ENCODE measurements at places on chromosomes 6 and 20.

DNA sequence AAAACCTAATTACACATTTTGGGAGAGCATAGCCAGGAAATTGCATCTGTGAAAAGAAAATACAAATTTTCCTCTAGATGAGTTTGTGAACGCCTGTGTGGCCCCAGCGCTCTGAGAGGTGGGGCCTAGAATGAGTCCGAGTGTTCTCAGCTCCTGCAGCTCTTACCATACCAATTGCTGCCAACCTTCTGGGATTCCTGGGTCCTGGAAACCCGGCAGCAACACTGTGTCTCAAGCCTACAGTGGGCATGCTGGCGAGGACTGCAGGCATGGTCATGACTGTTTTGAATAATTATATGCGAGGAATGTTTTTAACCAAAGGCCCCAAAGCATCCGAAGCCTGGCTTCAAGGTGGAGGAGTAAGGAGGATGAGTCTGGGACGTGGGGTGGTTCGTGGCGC lies 90.4 kb downstream of the SERAC1 start:
- DNase-seq, result no peak

GRCh38 chr6:35280903-35281302 lies 16.7 kb upstream of the DEF6 start:
- DNase-seq, result no peak

GRCh38 chr6:16168858-16169257 lies 40.0 kb downstream of the MYLIP start:
- DNase-seq, result no peak

DNA sequence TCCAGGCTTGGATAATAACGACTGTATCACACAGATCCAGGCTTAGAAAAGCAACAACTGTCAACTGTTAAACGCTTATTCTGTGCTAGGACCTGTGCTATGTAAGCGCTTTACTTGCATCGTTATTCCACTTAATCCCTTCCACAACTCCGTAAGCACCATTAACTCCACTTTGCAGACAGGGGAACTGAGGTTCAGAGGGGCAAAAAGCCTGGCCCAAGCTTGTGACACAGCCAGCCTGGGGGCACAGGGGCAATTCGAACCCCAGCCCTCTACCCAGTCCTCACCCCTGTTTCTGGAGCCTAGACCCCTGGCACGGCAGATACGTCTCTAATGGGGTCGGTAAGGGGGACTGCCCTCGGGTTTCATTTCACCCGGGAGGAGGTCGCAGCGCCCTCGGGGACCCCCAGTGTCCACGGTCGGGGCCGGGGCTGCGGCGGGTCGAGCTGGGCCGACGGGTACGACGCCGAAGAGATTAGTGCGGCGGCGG lies 411 bp downstream of the DSN1 start:
- DNase-seq, result peak; percentile 37

DNA sequence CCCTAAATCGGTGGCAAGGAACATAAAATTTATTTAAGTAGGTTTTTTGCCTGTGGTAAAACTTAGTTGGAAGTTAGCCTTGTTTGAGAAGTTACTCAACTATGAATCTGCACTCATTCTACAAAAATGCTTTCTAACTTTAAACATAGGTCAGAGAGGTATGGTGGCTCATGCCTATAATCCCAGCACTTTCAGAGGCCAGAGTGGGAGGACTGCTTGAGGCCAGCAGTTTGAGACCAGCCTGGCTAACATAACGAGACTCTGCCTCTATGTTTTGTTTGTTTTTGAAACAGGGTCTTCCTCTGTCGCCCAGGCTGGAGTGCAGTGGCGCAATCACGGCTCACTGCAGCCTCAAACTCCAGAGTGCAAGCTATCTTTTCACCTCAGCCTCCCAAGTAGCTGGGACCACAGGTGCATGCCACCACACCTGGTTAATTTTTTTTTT lies 16.2 kb downstream of the USP49 start:
- no peak for DNase-seq

- no peak for DNase-seq
Observed at GRCh38 chr6:147564556-147564955, 56.1 kb downstream of the SAMD5 start.

GRCh38 chr6:134714679-134715078 lies 235.2 kb downstream of the ALDH8A1 start:
- no peak for DNase-seq

DNA sequence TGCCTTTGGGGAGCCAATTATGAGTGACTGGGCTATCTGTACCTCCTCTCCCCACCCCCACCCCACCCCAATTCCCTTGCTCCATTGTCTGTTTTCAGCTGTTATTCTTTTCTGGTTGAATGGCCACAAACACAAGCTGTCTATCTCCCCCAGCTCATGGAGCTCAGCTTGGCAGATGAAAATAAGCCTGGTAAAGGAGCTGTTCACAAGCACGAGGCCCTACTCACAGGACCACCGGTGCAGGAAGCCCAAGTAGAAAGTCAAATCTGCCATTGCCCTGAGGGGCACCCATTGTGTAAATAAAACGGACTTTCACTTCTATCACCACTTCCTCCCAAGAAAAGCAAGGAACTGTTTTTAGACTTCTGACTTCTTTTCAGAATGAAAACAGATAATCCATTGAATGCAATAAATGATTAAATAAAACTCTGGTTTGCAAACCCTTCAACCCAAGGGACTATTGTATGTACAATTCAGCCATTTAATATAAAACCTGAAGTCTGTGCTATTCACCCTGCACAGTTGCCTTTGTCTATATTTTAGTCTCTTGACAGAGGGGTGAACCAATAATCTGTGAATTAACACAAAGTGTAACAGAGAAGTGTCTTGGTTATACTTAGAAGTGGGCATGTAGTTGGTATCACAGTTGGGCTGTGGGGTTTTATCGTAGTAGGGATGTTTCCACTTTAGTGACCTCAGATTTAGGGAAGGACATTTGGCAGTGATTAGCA lies 27.7 kb downstream of the RIPOR2 start:
- DNase-seq, result no peak

All from hematopoietic multipotent progenitor cell treated with erythropoietin and hydrocortisone succinate and interleukin-3 and kit ligand, for 17 days (in vitro differentiated cells).